ENCODE measurements at places on chromosomes 2 and 18.

- DNase-seq = no peak
Observed at GRCh38 chr18:2884706-2885285, 38.0 kb downstream of the EMILIN2 start.

- DNase-seq = no peak
Observed at GRCh38 chr18:38526922-38527321, 961.3 kb upstream of the CELF4 start.

DNA sequence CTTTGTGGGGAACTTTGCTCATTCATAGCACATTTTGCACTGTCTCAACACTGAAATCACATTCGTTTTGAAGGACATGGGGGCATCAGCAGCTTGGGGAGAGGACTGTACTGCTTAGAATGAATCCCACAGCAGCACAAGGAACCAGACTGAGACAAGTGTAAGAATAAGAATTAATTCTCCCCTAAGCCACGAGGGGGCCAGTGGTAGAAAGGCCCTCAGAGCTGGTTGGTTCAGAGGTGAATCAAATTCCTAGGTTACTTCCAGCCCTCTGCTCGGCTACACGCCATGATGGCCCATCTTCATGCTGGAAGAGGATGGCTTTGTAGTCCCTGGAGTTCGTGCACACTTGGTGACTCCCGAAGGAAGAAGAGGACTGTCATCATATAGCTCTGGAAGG, 12.0 kb upstream of the MC5R start:
- no peak for DNase-seq

GRCh38 chr2:45543257-45543656, 67.8 kb downstream of the SRBD1 start:
- DNase-seq = no peak

DNA sequence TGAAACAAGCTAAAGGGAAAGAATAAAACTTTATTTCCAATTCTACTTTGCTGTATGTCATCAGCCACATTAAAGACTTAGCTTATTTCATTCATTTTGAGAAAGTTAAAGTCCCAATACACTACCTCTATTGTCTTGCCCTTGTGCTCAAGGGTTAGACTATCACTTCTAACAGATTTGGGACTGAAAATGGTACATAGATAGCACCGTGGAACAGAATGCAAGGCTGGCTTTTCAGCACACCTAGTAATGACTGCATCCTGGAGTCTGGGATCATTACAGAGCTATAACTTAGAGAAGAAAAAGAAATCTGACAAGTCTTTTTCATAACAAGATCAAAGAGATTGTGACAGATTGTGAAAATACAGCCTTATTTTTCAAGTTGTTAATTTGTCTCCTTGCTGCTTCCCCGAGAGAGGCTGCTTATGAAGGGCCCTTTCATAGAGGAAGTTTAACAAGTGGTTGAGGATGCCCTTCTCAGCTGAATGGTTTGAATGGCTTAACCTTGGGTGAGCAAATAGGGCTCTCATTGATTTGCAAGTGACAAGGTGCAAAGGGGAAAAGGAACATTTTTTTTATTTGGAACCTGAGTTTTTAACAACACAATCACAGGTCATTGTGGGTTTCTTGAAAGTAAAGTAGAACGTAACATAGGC, 371.8 kb downstream of the EPHA4 start:
- no peak for DNase-seq

GRCh38 chr2:231667496-231667895, 40.8 kb upstream of the PTMA start:
- no peak for DNase-seq

GRCh38 chr2:10327896-10328669, 25.4 kb downstream of the HPCAL1 start:
- DNase-seq = no peak

DNA sequence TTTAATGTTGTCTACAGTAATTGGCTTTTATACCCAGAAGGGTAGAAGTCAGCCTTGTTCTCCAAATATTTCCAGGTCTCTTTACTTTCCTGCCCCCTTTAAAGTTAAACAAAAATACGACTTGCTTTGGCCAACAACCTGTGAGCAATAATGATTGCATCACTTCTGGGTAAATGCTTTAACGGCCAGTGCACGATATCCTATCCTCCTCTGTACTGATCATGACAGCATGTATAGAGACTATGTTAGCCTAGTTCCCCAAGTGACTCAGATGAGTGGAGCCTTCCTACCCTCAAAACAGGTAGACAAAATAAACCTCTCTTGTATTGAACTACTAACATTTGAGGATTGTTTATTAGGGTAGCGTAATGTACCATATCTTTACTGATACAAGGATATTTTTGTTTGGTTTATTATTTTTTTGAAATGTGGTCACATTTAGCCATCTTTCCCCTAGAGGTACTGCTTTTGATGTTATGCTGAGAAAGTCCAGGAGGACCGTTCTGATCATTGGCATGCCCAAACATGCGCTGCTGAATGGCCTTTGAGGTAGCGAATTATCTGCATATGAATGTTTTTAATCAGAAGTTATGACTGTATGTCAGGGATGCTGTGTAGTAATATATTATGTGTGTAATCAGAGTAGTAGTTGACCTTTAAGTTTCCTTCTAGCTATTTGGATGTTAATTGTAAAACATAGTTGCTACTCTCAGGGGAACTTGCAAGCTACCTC, 262.6 kb upstream of the DCC start:
- no peak for DNase-seq

DNA sequence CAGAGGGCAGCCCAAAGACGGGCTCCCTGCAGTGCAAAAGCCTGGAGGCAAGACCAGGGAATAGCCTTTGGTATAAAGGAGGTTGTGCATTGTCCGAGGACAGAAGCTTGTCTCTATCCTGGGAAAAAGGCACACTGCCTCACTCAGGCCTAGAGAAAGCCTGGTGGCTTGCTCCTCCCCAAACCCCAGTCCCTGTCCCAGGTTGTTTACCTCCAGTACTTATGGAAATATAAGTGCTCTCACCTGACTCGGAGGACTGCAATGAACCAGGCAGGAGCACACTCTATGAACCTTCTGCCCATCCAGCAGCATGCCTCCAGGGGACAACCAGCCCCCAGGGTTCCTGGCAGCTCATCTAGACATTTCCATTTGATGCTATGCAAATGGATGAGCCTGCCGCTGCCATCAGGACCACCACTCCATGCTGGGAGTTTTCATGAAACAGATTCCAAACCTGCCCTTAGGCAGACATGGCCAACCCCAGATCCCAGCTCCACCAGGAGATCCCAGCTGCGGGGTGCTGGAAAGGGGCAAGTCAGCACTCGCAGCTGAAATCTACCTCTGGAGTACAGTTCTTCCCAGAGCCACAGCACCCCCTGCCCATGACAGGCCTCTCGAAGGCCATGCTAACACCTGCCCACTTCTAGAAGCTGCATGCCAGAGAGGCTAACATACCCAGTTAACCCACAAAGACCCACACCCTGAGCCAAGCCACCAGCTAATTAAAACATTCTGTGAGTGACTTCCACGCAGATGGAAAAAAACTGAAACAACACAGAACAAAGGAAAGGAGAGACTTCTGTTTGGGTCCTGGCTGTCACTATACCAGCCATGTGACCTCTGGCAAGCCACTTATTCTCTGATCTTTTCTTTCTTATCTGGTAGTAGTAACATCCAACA, 101.7 kb downstream of the TTC32 start:
- no peak for DNase-seq

DNA sequence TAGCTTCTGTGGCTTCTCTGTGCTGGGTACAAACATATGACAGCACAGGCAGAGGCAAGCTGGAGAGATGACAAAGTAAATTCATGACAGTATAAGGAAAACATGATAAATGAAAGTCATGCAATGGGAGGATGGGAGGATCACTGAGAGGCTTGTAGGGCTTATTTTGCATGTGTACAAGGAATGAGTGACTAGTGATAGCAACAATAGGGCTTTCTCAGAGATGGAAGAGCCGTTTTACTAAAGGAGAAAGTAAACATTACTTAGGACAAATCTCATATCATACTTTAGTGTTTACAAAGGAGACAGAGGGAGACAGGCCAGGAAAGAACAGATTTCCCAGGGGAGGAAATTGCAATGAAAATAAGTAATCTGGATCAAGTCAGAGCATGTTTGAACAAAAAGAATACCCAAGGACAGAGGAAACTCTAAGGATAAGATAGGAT, 82.5 kb upstream of the RBMS1 start:
- DNase-seq = no peak

GRCh38 chr2:222318026-222318711, 19.4 kb upstream of the PAX3 start:
- no peak for DNase-seq

- no peak for DNase-seq
Observed at GRCh38 chr2:150127995-150128394, 359.5 kb downstream of the RND3 start.

Data from esophagus squamous epithelium (tissue), 5 donors.